ENCODE measurements at places on chromosomes 2 and 18.

DNA sequence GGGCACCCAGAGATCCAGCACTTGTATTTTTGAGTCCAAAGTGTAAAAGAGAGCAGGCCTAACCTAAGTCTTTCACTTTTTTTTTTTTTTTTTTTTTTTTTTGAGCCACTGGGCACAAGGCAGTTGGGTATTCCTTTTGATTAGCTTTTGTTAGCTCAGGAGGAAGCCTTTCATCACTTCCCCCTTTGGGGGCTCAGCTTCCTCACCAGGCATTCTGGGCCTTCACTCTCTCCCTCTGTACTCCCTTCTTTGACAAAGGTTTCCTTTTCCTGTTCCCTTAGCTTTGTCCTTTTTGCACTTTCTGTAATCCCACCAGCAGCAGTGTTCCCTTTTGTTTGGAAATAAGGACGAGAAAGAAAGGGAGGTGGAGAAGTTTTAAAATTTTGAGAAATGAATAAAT lies 88.2 kb downstream of the PKP4 start:
- DNase-seq: no peak

GRCh38 chr2:208195531-208195930 lies 5.7 kb upstream of the C2orf80 start:
- no peak for DNase-seq

GRCh38 chr2:150639383-150639782 lies 151.9 kb upstream of the RND3 start:
- DNase-seq: no peak

DNA sequence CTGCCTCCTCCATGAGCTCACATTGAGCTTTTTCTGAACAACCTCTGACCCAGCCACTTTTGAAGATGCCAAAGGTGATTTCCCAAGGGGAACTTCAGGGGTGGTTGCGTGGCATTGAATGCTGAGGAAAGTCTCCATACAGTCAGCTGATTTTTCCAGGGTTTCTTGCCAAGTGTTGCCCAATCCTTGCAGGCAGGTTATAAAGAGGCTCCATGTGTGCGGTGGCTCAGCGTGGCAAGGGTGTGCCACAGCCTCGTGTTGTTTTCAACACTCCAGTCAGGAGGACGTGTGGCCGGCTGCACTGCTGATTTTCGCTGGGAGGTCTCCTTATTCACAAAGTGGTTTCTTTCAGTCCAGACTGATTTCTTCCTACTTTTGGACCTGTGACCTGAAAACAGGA lies 81.4 kb upstream of the GATA6 start:
- DNase-seq: no peak

- no peak for DNase-seq
These were observed 65.6 kb downstream of the RAPH1 start for GRCh38 chr2:203469546-203469945.

- DNase-seq: no peak
These were observed 80.8 kb upstream of the LCLAT1 start for GRCh38 chr2:30366199-30366691.

- no peak for DNase-seq
These were observed 168.0 kb downstream of the DIS3L2 start for GRCh38 chr2:232129483-232129882.

DNA sequence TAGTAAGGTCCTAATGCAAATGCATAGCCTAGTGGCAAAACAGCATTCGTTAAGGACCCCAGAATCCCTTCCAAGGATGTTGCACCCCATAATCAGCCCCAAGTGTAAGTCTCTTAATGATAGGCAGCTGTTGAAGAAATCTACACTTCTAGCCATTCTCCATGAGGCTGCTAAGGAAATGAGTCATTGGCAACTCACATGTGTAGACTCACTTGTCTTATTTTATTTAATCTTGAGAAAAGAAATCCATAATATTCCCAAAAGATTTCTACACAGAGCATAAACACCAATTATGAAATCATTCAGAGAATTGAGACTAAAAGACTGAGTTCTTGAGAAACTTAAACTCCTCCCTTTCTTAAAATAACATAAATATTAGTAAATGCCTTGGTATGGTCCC lies 52.4 kb downstream of the AKAIN1 start:
- DNase-seq: no peak

GRCh38 chr2:134491022-134491421 lies 227.8 kb downstream of the TMEM163 start:
- DNase-seq: no peak

GRCh38 chr2:62370321-62371250 lies 135.4 kb downstream of the TMEM17 start:
- no peak for DNase-seq

DNA sequence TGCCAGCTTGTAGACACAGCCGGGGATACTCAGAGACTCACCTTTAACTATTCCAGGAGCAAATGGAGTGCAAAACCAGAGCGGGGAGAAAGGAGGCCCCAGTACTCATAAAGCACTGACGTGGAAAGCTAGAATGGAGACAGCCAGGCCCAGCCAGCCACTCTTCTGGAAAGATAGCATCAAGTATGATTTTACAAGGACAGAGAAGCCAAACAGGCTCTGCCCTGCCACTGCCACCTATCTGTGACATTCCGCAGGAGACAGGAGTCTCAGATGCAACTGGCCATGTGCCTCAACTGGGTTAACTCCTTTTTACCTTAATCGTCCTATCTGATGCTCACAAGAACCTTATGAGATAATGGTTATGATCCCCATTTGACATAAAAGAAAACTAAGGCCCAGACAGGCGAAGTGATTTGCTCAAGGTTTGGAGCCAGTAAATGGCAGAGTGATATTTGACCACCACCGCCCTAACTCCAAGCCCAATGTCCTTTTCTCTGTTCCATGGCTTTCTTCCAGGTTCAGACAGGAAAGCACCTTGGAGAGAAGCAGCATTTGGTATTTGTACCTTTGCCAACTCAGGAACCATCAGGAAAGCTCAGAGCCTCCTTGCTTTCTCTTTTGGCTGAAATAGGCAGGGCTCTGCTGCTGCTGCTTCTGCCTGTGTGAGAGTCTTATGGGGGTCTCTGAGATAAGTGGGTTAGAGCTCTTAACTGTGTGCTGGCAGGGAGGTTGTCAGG lies 15.6 kb downstream of the KIF3C start:
- no peak for DNase-seq

DNA sequence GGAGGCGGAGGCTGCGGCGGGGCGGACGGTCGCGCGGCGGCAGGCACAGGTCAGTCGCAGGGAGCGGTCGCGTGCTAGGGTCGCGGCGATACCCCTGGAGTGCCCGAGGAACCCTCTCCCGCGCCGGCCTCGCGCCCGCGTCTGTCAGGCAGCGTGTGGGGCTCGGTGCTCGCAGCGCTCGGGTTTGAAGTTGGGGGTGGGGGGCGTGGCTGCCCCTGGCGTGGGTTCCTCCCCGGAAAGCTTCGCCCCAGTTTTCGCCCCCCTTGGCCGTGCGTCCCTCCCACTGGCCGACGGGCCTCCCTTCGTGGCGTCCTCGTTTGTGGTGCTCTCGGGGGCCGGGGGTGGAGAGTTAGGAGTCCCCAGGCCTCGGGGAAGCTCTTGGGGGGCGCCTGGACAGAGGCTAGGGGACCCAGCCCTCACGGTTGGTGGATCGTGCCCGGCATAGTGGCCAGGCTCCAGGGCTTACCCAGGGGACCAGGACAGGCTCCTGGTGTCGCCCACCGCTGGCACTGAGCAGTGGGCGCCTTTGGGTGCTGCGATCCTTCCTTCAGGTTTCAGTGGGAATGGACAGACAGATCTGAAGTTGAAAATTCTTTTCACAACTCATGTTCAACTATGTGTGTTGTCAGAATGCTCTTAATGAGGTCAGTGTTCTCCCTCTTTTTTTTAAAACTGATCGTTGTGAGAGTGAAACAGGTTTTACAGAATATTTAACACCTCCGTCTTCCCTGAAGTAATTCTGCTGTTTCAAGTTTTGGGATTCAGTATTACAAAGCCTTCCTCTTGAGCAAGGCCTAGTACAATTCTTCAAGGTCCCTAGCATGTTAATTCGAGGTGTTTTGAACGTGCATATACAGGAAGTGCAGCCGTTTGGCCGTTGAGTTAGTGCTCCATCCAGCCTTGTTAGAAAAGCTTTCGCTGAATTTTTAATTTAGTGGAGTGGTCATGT lies 604 bp downstream of the RALBP1 start:
- peak; percentile 19 for DNase-seq

GRCh38 chr2:128628996-128629395 lies 310.3 kb upstream of the HS6ST1 start:
- DNase-seq: no peak

GRCh38 chr2:122939796-122940195 lies 1085.3 kb upstream of the CNTNAP5 start:
- DNase-seq: no peak

DNA sequence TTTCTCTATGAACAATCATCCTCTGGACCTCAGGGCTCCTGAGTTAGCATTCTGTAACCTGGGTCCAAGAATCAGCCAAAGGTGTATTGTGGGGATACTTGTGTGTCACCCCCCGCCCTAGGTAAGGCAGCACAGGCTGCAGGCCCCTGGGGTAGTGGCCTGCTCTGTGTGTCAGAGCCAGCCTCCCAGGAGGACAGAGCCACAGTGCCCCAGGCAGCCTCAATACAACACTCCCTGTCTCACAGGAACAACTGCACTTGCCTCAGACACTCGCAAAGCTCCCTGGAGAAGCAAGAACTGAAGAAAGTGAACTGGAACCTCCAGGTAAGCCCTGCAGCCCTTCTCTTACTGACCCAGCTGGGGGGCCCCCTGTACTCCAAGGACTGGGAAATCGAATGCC lies 121.3 kb upstream of the PPP1CB start:
- DNase-seq: no peak

- DNase-seq: no peak
These were observed 42.4 kb upstream of the PPM1B start for GRCh38 chr2:44126106-44126797.

DNA sequence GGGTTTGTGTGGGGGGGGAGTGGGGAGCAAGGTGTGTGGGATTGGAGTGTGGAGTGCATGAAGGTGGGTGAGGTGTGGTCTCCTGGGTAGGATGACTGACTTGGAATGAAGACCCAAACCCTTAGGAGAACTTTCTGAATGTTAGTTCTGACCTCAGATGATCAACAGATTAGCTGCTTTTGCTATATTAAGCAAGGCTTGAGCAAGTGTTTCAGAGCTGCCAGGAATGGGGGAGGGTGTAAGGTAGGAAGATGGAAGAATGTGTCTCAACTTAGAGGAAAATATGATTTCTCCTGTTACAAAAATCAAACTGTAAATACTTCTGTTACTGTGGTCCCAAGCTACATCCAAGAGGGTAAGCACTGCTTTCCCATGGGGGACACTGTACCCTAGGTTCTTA lies 273.6 kb downstream of the TGIF1 start:
- DNase-seq: no peak

GRCh38 chr2:72077702-72078169 lies 69.9 kb downstream of the CYP26B1 start:
- no peak for DNase-seq

- DNase-seq: no peak
These were observed 48.5 kb downstream of the SERPINB7 start for GRCh38 chr18:63823516-63824219.

- DNase-seq: peak; percentile 51
These were observed 17.7 kb upstream of the RGPD4 start for GRCh38 chr2:107808959-107809358.
